Left forelimb (tissue), 1 donor: ENCODE measurements at places on chromosomes 7 and 10.

DNA sequence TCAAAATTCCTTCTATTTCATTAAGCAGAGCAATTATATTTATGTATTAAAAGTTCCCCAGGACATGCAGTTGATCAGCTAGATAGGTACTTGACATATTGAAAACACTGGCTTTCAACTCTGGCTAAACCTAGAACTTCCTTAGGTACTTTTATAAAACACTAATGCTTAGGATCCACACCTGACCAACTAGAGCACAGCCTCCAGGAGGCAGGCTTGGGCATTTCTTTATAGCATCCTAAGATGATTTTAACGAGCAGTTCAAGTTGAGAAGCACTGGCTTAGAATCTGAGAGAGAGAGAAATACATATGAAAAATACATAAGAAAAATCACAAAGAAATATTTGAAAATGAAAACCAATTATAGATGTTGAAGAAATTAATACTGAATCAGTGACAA, 20.8 kb downstream of the SLC26A5 start:
- no peak for DNase-seq

GRCh38 chr10:5944389-5945189, 32.8 kb downstream of the IL15RA start:
- peak; percentile 84 for DNase-seq

- DNase-seq = no peak
Measured at GRCh38 chr7:85573844-85574243, 387.0 kb upstream of the SEMA3D start.

GRCh38 chr7:33819658-33820057, 85.7 kb upstream of the BMPER start:
- no peak for DNase-seq

DNA sequence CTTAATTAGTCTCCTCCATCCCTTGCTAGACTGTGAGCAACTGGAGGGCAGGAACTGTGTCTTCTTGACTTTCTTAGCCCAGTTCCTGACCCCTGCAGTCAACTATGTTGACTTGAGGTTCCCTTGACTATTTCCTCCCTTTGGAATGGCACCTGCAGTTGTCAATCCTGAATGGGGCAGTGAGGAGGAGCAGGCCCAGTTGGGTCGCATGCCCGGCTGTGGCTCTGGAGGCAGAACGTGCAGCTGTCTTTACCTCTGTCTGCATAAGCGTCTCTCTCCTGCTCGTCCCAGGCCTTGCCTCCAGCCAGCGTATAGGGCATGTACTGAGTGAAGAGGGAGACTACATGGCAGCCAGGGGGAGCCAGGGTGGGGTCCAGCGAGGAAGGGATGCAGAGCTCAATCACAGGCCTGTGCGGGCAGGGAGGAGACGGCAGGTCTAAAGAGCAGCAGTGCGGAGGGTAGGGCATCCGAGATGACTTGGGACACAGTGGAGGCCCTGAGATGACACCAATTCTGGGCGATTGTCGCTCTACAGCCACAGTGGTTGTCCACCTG, 26.8 kb downstream of the PYROXD2 start:
- no peak for DNase-seq

GRCh38 chr10:100836891-100837290, 75.9 kb upstream of the SLF2 start:
- DNase-seq = no peak

DNA sequence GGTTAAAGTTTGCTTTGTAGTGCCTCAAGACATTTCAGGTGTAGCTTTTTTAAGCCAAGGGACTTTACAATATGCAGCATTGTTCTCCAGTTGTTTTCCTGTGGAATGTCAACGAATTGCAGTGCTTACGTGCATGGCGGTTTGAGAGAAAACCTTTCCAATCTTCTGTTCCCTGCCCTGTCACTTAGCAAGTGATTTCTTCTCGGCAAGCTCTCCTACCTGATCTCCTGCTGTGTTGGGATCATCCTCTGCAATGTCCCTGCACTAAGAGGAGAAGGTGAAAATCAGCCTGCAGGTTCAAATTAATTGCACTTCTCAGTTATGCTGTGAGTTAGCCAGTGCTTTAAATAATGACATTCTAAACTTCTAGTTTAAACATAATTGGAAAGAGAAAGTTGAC, 197.6 kb upstream of the FZD1 start:
- no peak for DNase-seq

- no peak for DNase-seq
Measured at GRCh38 chr10:58399410-58399809, 14.2 kb downstream of the TFAM start.

DNA sequence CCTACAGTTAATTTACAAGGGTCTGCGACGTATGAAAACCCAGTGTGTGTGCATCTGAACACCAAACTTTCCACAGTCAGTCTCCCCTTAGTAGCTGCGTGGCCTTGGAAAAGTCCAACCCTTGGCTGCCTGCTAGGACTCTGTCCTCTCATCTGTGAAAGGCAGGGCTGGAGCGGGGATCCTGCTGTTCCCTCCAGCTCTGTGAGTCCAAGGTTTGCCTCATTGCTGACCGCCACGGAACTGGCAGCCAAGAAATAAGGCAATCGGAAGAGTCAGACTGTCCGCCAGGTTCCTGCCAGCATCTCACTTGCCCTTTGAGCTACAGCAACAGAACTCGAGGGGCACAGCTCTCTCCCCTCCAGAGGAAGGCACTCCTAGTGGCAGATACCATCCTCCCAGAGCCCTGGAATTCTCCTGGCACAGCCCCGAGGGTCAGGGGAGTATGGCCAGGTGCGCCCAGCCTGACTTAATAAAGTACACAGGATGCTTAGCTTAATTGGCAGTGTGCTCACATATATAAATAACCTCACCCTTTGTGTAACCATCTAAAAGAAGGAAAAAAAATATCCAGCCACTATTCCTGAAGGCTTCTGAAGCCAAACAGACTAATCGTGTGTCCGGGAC, 530.1 kb upstream of the FOXK1 start:
- DNase-seq = no peak

DNA sequence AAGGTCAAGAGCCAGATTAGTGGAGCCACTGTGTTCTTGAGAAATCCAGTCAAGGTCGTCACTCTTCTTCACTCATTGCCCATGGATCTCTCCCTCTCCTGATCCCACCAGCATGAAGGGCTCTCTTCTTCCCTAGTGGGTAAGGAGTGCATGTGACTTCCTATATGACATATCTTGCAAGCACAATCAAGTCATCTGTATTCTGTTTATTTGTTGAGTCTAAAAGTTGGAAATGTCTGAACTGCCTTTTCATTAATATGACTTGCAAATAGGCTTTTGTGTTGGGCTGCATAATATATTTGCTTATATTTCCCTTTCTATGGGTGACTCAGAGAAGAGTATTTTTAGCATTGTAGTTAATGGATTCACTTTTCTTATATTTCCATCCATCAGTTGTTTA, 313.7 kb upstream of the KMT2E start:
- DNase-seq = no peak

DNA sequence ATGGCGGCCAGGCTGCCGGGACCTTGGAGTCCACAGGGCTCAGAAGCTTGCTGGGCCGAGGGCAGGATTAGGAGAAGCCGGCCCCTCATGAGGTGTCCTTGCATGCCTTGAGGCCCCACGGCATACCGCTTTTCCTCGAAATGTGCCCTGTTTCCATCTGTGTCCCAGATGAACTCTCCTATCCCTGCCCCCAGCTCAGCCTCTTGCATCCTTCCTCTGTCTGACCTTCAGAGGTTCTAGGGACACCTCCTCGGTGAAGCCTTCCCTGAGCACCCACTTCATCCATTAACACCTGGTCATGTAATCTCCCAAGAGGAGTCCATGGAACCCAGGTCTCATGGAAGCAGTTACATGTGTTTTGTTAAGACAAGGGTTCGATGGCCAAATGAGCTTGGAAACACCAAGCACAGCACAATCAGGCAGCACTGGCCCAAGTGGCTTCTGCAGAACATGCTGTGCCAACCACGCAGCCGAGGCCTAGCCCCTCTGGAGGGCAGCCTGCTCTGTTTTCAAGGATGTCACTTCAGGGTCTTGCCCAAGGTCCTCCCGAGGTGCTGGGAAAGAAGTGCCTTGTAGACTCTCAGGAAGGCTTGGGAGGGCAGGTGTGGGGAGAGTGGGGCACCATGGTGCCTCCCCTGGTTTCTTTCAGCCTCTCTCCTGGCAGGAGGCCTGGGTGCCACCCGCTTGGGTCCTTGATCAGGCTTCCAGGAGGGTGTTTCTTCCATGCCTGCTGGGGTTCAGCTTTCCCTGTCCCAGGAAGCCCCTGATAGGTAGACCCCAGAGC, 124.3 kb downstream of the NEURL1 start:
- no peak for DNase-seq

DNA sequence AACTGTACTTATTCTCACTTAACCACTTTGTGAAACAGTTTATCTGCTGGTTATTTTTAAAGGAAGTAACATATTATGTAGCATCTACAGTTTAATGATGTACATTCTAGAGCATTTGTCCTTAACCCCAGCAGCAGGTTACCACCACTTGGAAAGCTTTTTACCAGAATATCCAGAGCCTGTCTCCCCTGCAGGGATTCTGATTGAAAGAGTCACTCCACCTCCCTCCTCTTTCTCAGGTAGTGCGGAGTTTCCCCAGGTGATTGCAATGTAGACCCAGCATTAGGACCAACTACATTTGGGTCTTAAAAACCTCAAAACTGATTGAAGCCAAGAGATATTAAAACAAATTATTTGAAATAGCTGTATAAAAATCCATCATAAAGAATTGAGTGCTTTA, 53.1 kb downstream of the NRG3 start:
- no peak for DNase-seq

DNA sequence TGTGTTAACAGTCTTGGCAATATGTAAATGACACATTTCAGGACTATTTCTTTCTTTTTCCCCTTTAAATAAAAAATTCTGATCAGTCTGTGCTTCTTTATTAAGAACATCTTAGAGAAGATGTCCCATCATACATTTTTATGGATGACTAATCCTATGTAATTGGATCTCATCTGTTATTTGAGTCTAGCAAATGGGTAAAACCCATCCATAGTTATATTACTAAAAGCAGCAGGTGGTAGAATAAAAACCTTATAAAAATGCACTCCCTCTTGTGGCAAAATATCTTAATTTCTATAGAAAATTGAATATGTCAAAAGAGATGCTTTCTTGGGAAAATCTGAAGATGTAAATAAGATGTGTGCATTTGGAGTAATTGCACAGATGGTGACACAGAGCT, 35.3 kb downstream of the TRRAP start:
- no peak for DNase-seq

- no peak for DNase-seq
Measured at GRCh38 chr7:153381275-153382040, 621.9 kb downstream of the ACTR3B start.

DNA sequence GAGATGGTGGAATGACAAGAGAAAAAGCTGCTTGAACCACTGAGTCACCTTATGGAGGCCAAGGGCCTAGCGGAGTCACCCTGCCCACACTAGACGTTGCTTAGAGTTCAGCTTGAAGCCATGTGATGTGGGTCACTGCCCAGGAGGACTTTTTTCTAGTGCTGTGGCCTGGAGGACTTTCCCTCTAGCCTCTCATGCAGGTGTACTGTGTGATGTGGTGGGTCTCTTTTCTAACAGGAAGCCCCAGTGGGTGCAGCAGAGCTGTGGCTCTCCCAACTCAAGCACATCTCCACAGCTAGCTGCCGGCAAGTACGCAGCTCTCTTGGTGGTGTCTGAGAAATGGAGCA, 13.6 kb downstream of the POR start:
- no peak for DNase-seq

DNA sequence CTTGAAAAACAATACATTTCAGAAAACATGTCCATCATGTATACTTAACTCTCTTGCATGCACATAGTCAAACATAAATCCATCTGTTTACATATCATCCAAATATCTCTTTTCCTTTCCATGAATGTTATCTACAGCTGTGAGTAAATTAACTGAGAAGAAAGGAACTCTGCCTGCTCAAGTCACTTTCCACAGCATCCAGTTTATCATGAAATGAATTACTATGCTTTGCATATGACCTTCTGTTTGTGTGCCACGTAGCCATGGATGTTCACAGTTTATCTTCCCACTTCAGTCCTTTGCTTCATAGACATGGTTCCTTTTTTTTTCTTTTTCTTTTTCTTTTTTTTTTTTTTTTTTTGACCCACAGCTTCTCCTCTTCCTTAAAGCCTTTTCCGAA, 39.6 kb downstream of the BZW2 start:
- DNase-seq = no peak

DNA sequence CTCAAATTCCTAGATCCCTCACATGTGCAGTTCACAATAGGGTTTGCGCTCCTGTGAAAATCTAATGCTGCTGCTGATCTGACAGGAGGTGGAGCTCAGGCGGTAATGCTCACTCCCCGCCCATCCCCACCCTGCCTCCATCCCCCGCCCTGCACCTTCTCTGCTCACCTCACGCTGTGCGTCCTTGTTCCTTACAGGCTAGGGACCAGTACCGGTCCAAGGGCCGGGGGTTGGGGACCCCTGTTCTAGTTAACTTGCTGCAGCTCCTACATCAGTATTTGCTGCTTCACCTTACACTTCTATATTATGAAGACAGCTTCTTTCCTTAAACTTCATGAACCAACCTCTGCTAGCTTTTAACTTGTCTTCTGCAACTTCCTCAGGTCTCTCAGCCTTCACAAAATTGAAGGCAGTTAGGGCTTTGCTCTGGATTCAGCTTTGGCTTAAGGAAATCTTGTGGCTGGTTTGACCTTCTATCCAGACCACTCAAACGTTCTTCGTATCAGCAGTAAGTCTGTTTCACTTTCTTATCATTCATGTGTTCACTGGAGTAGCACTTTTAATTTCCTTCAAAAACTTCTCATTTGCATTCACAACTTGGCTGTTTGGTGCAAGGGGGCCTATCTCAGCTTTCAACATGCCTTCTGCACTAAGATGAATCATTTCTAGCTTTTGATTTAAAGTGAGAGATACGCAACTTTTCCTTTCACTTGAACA, 1.7 kb upstream of the TNKS2 start:
- DNase-seq = no peak

GRCh38 chr10:29969255-29970011, 90.0 kb downstream of the JCAD start:
- no peak for DNase-seq

DNA sequence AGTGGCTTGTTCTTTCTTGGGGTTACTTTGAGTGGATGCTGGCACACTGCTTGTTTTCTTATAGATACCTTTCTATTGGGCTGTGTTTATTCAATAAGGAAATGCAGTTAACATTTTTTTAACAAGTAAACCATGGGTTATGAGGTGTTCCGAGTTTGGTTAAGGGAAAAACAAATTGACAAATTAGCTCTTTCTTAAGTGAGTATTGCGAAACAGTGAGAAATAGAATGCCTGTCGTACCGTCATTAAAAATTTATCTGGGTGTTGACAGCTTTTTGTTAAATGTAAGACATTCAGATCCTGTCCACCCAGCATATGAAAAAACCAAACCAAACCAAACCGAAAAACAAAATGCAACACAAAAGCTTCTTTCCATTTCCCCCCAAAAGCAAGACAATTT, 6.2 kb downstream of the CUX1 start:
- no peak for DNase-seq

DNA sequence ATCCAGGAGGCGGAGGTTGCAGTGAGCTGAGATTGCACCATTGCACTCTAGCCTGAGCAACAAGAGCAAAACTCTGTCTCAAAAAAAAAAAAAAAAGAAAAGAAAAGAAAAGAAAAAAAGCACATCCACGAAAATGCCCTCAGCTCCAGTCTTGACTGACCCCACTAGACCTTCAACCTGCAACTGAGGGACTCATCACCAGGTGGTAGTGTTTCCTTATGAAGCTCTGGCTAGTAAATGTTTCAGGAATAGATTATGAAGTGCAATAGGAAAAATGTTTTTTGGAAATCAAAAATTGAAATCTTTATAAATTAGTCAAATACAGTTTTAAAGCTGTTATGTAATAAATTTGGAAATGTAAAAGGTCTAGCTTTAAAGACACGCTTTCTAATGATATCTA, 22.4 kb downstream of the TLL2 start:
- DNase-seq = no peak
